ENCODE measurements at places on chromosomes 13 and 19.

GRCh38 chr13:109881347-109881725 lies 95.0 kb upstream of the IRS2 start:
- DNase-seq, result no peak

- no peak for DNase-seq
Measured at GRCh38 chr13:23570099-23570920, at the start of gene TNFRSF19. TNFRSF19 (plus strand) TSS chr13:23570412; CDS start chr13:23590184, 19,772 bp downstream.

DNA sequence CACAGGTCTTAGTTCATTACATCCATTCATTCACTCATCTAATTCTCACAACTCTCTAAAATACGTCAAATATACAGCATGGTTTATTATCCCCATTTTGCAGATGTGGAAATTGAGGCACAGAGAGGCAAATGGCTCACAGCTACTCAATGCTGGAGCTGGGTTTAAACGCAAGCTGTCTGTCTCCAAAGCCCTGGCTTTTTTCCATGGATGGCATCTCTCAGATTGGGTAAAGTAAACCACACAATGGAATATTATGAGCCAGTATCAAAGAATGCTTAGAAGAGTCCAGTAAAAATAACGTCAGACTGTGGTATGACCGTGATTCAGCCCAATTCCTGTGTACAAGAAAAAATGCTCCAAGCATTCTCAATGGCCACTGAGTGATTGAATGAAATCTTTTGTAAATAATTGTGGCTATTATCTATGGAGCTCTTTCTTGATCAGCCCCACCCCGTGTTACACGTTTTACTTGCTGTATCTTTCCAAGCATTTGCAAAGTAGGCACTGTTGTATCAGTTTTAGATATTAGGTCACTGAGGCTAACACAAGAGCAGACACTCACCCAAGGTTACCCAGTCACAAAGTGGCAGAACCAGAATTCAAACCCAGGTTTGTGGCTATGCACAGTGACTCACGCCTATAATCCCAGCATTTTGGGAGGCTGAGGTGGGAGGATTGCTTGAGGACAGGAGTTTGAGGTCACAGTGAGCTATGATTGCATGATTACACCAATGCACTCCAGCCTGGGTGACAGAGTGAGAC lies 5.5 kb upstream of the ACP7 start:
- no peak for DNase-seq

GRCh38 chr19:42325896-42326771 lies 699 bp downstream of the MEGF8 start:
- DNase-seq, result no peak

GRCh38 chr19:48569814-48570213 lies 17.8 kb downstream of the SULT2B1 start:
- DNase-seq, result no peak

DNA sequence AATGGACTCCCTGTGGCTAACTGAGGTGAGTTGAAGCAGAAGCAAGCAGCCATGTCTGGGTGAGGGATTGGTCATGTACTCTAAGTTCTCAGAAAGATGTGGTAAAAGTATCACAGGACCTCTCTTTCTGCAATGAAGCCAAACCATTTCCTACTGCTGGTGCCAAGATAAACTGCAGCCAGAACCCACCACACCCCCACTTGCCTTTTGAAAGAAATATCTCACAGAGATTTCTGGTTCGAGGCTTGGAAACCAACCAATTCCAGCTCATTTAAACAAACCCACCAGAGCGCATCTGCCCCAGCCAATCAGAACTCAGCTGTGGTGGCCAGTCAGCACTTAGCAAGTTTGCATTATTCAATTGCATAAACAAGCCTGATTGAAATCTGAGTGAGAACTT lies 204.5 kb upstream of the ATXN8OS start:
- no peak for DNase-seq

- DNase-seq, result no peak
Measured at GRCh38 chr19:632579-633067, 714 bp downstream of the POLRMT start.

GRCh38 chr19:35344511-35345031 lies 3.1 kb upstream of the FFAR1 start:
- no peak for DNase-seq

- no peak for DNase-seq
Measured at GRCh38 chr13:45238945-45239795, 38.3 kb upstream of the KCTD4 start.

GRCh38 chr13:73273745-73274144 lies 214.9 kb downstream of the KLF5 start:
- DNase-seq, result no peak

- DNase-seq, result no peak
Measured at GRCh38 chr19:33197591-33198000, 3.5 kb downstream of the LRP3 start.

GRCh38 chr19:46904114-46905060 lies 43.6 kb downstream of the ARHGAP35 start:
- DNase-seq, result no peak

DNA sequence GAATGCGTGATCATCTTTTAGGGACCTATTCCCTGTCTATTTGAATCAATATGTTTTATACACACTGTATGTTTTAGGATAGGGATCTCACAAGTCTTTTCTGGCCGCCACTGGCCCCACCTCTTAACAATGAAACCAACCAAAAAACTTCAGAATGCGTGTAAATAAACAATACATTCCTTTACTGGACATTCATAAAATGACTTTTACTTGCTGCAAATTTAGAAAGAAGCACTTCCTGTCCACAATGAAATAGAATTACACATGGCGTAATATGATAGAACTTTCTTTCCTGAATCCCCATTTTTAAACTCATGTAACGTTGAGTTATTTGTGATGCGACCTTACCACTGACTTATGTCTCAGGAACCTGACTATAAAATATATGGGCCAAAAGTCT lies 233.6 kb downstream of the SLITRK6 start:
- no peak for DNase-seq

DNA sequence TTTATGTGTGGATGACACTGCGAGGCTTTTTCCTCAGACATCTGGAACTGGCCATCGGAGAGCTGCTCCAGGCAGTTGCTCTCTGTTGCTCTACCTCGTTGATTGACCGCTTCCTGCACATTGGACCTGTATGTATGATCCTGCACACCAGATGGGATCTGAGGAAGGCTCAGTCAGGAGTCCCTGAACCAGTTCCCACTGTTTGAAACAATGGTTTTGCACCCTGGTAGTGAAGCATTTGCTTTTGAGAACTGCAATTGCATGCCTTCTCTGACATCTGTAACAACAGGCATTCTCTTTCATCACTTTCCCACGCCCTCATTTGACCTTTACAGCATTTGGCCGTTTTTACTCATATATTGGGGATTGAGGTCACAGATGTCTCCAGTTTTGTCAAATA lies 61.1 kb upstream of the NPAS1 start:
- no peak for DNase-seq

GRCh38 chr13:36358175-36358718 lies 12.1 kb upstream of the SPART start:
- DNase-seq, result no peak

GRCh38 chr13:25380741-25381324 lies 9.1 kb downstream of the ATP8A2 start:
- no peak for DNase-seq

- DNase-seq, result no peak
Measured at GRCh38 chr13:112601371-112601770, 13.4 kb upstream of the TUBGCP3 start.

- no peak for DNase-seq
Measured at GRCh38 chr19:41689993-41690800, 2.1 kb upstream of the CEACAM7 start.

GRCh38 chr13:91278888-91279287 lies 68.6 kb upstream of the MIR17HG start:
- no peak for DNase-seq

- DNase-seq, result no peak
Measured at GRCh38 chr13:50318887-50319286, 303.6 kb downstream of the KCNRG start.

DNA sequence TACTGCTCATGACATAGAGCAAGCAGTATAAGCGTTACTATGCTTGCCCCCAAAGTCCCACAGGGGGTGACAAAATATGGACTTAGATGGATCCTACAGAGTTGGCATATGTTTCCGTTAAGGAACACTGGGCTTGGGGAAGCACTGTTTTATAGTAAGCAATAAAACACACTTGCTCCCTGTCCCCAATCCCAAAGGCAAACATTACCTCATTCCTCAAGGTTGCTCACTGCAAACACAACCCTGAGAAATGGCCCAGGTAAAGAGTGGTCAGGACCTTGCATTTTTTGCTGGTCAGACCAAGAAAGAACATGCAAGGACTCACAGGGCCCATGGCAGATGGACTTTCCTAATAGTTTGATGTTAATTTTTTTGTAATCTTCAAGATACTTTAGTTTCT lies 32.3 kb downstream of the UGGT2 start:
- no peak for DNase-seq

DNA sequence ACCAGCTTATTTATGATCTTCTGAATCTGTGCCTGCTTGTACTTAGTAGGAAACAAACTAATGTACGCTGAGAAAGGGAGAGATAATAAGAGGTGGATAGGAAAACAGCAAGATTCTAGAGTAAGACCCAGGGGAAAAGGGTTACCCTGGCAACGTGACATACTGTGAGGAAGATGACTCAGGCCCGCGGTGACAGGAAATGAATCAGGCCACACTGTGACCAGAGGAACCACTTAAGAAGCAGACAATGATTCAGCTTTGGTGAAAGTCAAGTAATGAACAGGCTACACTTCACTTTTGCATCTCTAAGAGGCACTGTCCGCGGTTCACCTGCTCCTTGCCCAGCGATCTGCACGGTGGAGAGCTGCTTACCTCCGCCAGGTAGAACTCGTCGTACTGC lies 158.2 kb downstream of the NALCN start:
- no peak for DNase-seq

GRCh38 chr19:4061178-4061682 lies 5.5 kb downstream of the ZBTB7A start:
- DNase-seq, result no peak

DNA sequence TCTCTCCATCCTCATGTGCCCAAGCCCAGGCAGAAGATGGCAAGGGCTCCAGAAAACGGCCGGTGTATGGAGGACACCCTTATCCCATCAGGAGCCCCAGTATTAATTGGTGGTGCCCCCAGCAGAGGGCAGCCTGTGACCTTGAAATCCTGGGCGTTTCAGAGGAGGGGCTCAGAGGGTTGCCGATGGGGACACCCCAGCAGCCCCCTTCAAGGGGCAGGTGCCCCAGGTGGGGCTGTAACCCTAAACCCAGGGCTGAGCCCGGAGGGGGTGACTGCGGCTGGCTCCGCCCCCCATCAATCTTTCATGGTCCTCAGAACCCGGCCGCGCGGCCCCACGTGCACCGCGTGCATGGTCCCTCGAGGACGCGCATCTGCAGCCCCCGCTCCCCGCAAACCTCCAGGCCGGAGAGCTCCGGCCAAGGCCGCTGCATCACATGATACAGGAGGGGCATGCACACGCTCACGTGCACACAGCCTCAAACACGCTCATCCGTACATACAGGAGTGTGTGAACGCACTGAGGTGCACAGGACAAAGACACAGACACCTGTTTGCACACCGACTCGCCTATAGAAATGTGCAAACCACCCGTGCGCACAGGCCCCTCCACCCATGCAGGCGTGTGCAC lies 949 bp downstream of the RAB3A start:
- DNase-seq, result no peak

DNA sequence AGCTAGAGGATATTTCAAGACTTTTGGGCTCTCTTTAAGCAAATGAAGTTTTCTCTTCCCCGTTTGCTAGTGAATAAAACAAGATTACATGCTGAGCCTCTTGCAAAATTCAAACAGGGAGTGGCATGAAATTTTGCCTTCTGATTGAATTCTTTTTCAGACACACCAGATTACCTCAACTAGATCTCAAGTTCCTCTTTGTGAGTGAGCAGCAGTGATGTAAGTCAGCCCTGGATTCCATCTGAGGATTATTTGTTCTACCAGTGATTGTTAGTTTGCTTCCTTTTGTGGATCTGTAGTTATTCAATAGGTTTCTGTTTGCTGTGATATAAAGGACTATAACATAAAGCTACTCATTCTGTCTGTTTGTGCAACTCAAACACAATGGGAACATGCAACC lies 407.7 kb downstream of the LMO7 start:
- no peak for DNase-seq

DNA sequence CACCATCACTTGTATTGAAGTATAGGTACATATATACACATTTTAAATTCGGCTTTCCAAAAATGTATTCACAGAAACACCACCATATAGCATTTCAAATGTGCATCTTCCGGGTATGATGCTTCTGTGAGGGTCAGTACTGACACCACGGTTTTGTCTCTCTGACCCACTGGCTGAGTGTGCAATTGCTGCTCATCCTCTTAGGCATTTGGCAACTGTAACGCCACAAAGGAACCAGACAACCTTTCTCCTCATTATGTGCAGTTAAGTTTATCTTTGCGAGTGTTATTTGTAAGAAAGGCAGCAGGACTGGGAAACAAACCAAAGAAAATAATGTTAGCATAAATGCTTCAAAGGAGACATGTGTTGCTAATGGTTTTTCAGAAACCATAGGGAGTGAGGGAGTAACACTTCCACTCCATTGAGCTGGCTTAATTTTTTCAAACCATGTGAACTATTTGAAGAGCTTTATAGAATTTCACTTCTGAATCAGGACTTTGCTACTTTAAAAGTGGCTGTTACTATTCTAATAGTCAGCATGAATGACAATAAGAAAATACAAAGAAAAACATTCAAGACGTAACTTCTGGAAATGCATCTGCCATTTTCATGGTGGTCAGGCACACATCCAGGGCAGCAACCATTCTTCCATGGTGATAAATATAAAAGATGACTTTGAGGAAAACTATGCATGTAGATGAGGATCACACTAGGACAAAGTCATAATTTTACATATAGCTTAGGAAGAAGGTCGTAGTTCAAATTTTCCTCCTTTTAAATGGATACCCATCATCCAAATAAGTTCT lies 423.3 kb downstream of the MZT1 start:
- DNase-seq, result no peak

GRCh38 chr19:22595422-22595821 lies 38.7 kb upstream of the ZNF492 start:
- DNase-seq, result no peak

DNA sequence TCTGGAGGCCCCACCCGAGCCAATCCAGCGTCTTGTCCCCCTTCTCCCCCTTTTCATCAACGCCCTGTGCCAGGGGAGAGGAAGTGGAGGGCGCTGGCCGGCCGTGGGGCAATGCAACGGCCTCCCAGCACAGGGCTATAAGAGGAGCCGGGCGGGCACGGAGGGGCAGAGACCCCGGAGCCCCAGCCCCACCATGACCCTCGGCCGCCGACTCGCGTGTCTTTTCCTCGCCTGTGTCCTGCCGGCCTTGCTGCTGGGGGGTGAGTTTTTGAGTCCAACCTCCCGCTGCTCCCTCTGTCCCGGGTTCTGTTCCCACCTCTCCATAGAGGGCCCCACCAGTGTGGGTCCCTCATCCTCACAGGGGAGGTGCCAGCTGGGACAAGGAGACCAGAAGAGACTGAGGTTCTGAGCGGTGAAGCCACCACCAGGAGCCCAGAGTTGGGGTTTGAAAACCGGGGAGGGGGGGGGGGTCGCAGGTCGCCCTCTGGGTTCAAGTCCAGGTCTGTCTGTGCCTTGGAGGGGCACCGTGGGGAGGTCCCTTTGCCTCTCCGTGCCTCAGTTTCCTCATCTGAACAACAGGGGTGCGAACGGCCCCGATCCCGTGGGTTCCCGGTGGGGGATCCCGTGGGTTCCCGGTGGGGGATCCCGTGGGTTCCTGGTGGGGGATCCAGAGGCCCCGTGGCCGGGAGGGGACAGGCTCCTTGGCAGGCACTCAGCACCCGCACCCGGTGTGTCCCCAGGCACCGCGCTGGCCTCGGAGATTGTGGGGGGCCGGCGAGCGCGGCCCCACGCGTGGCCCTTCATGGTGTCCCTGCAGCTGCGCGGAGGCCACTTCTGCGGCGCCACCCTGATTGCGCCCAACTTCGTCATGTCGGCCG lies at the start of gene ELANE:
Gene ELANE, plus strand, starts transcription at position 168 of the 878 bp plus-strand sequence. Its CDS starts 26 bp downstream, at position 194.
- no peak for DNase-seq

GRCh38 chr13:32783067-32783466 lies 196.8 kb downstream of the PDS5B start:
- no peak for DNase-seq

Measured in activated T-cell treated with anti-CD3 and anti-CD28 coated beads for 1 hour (primary cell).